ENCODE measurements at places on chromosomes 6 and 20. TPM values are rescaled to one million over a fixed set of nuclear protein-coding genes. Genes with fewer than 3 reads are reported as not detected.

OR2H1 gene
- total RNA-seq, result not detected

PRND gene
- under 0.01 TPM for total RNA-seq

PRDM13 gene
- total RNA-seq, result not detected

OR12D3 gene
- total RNA-seq, result not detected

HLA-DRA gene
- 0.85 TPM for total RNA-seq

CTAGE9 gene
- total RNA-seq, result not detected

FABP7 gene
- not detected for total RNA-seq

LRRC73 gene
- 0.16 TPM for total RNA-seq

TXLNB gene
- 0.24 TPM for total RNA-seq

BFSP1 gene
- total RNA-seq, result 2.3 TPM
